ENCODE measurements at places on chromosomes 4 and X.

GRCh38 chr4:78353921-78354320 lies 197.6 kb upstream of the ANXA3 start:
- no peak for DNase-seq

DNA sequence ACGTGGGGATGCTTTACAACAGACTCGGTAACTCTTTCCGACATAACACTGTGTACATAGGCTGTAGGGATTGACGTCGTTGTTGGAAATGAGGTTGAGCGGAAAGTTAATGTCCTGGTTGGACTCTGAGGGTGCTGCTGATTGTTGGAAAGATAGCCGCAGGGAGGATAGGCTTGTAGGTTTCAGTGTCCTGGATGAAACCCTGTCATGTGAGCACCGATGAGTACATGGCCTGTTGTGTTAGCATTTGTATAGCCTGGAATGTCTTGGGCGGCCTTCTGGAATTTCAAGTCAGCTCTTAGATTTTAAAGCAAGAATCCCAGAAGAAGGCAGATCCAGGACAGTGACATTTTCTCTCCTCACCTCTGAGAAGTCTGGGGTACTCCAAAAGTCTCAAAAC lies 63.3 kb downstream of the TBC1D14 start:
- DNase-seq = no peak

- DNase-seq = no peak
Observed at GRCh38 chr4:10075953-10076391, 40.6 kb downstream of the WDR1 start.

- no peak for DNase-seq
Observed at GRCh38 chr4:14168919-14169318, 541.4 kb upstream of the BOD1L1 start.

DNA sequence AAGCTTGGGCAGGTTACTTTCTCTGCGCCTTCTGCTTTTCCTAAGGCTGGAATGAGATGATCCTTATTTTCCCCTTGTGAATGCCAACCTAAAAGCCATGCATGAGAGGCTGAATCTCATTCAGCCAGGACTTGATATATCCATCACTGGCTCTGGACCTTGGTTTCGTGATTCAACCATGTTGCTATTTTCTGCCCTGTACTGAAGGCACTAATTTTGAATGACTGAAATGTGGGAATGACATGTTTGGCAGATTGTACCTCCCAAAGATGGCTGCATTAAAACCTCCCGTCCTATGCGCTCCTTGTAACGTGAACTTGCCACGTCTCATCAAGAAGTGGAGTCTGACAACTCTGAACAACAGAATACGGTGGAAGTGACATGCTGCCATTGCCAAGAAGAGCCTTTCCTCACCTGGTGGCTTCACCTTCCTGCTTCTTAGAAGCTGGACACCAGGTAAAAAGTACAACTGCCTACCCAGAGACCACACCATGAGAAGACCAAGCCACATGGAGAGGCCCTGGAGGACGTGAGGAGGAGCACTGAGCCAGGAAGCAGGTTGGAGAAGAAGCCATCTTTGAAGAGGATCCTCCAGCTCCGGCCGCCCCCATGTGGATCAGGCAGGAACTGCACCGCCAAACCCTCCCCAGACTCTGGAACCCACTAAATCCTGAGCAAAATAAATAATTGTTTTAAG lies 174.5 kb downstream of the NSUN7 start:
- DNase-seq = peak; percentile 55

DNA sequence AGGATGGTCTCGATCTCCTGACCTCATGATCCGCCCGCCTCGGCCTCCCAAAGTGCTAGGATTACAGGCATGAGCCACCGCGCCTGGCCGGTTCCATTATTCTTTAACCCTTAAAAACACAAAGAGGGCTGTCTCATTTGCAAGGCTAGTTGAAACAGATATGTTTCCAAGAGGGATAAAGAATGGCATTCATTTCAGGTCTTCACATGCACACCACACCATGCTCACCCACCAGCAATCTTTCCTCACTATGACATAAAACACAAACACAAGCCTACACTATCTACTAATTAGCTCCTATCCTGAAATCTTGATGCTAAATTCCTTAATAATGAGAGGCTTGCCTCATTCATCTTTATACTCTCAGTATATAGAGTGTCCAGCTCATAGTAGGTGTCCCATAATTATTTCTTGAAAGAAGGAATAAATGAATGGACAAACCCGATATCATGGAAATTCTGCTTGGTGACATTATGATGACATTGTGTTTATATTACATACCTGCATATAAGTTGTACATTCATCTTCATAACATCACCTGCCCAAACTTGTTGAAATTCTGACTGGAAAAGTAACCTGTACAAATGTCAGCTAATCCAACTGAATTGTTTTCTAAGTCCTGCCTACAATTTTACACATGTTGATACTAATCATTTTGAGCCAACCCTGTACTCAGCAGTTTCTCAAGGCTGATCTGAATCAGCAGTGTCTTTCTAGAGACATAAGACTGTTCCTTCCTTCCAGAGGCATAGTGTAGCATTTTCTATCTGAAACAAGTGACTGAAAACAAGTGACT lies 408.5 kb downstream of the KLHL13 start:
- no peak for DNase-seq

DNA sequence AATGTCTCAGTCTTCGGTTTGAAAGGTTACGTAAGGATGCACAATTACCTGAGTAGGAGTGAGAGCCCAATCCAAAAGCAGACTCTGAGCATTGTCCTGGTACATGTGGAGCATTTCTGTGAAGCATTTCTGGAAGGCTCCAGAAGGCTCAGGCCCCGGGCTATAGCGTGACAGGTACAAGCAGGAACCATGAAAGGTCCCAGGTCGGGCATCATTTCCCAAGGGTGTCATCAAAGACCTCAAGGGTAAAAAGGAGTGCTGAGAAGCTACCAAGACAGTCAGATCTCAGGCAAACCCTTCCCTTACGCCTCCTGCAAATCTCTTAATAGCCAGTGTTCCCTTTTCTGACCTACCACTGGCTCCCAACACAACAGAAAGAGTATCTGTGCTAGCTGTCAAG lies 30.8 kb downstream of the GPC4 start:
- DNase-seq = no peak

DNA sequence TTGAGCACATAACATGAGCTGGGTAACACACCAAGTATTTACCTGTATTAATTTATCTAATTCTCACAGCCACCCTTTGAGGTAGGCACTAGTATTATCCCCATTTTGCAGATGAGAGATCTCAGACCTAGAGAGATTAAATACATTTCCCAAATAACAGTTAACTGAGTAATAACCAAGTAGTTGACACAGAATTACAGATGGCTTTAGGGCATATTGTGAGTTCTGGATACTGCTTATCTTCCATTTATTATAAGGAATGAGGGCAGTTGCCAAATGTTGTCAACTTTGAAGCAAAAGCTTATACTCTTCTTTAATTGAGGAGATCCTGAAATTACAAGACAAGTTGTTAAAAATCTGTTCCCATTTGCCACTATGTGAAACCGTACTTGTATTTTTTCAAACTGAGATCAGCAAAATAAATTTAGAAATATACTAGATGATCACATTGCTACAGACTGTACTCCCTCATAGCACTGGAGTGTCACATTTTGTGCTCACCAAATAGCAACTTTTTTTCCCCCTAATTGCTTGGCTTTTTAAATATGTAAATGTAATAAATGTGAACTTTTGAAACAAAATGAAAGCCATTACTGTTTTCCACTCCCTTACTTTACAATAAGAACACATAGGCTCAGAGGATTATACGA lies 62.0 kb downstream of the ZNF827 start:
- no peak for DNase-seq

GRCh38 chr4:14848229-14848628 lies 154.1 kb upstream of the CPEB2 start:
- no peak for DNase-seq

- DNase-seq = no peak
Observed at GRCh38 chrX:57313583-57314215, 27.2 kb downstream of the FAAH2 start.

DNA sequence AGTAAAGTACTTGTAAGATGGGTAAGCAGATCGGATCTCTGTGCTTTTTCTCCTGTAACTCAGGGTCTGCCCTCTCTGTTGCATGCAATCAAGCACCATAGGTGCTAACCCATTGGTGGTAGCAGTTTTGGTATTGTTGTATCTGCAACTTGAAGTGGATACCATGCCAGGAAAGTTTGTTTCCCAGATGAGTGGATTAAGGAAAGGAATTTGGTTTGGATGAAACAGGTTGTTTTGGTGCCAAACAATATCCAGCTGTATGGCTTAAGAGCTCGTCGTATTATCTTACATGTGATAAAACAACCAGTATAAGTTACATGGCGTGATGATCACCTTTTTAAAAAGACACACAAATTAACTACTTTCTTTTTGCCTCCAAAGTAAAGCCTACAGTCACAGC lies 280.9 kb upstream of the TENM3 start:
- no peak for DNase-seq

Data from stimulated activated CD8-positive, alpha-beta memory T cell treated with anti-CD3 and anti-CD28 coated beads, Interleukin-15, amount 100 ng/mL, for 48 hours (primary cell).